Motor neuron (in vitro differentiated cells): ENCODE measurements at places on chromosomes 12 and 14. TPM values are rescaled to one million over a fixed set of nuclear protein-coding genes. Genes with fewer than 3 reads are reported as not detected.

KRT4 gene
- total RNA-seq, result 0.23 and 0.38 TPM in 2 replicates

GRCh38 chr14:93967637-93968250 is 8.6 kb downstream of the ASB2 start:
- ATAC-seq, result no peak

DNA sequence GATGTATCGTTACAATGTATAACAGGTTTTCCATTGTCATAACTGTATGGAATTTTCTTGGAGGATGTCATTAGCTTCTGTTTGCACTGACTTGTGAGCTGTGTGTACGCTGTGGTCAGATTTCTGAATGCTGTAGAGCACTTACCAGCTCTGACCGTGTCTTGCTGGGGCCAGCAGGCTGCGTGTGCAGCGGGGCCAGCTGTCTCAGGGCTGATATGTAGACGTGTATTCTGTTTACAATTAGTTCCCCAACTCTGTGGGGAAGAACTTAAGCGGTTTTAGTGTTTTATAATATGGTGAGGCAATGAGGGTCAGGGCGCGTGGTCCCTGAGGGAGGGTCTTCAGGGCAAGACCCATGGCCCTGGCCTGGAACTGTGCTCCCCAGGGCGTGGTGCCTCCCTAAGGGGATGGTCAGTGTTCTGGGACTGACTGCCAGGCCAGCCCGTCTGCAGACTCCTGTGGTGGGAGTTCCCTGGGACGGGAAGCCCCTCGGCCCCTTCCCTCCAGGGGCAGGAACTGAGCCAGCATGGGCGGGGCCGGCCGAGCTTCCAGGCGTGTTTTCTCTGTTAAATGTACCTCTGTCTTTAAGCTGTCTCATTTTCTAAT is 18.7 kb downstream of the XRCC3 start:
- no peak for ATAC-seq

DNA sequence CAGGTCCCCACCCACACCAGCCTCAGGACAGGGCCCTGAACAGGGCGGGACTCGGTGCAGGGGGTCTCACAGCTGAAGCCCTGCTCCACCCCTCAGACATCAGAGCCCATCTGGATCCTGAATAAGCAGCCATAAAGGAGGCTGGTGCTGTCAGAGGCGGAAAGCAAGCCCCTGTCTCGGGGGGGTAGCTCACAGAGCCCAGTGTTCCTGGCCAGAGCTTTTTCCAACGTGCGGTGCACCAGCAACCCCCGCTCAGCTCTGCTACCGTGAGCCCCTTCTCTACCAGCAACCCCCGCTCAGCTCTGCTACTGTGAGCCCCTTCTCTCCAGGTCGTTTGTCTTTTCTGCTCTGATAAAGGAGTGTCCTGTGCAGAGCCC is 136.5 kb upstream of the SFSWAP start:
- peak; percentile 70 for ATAC-seq

DNA sequence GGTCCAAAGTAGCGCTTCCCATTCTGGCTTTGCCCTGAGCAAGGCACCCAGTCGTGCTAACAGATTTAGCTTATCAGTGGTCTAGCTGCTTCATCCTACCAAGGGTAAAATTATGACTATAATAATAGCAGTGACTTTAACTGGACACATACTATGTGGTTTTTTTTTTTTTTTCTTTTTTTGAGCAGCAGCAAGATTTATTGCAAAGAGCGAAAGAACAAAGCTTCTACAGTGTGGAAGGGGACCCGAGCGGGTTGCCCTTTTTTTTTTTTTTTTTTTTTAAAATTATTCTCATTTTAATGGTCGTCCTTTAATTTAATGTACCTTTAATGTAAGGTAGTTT is 505 bp downstream of the HELB start:
- ATAC-seq, result no peak

GRCh38 chr12:4663971-4664505 is 15.1 kb downstream of the NDUFA9 start:
- ATAC-seq, result peak; percentile 48

DNA sequence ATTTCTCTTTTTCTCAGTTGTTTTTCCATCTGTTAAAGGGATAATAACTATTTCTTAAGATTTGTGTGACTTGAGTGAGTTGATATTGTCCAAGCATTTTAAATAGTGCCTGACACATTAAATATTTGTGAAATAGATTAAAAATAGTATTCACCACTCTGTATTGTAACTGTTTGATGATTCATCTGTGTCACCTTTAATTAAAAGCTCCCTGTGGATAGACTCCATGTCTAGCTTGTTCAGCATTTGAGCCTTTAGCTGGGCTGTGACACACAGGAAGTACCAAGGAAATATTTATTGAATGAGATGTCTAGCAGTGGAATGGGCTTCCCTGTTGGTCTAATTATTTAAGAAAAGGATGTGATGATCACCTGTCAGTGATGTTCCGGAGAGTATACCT is 1.8 kb upstream of the GLIPR1L2 start:
- ATAC-seq, result no peak

DNA sequence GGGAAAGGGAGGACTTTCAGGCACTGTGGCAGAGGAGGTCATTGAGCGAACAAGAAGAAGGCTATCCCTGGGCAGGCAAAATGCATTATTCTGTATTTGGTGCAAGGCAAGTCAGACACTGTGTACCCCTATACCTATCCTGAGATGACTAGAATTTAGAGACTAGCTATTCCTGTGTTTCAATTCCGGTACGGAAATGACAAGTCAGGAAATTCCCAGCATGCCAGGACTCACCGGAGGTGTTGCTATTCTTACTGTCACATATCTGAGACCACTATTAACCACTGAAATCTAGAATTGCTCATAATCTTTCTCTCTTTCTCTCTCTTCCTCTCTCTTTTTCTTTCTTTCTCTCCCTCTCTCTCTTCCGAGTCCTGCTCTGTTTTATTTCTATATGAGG is 297.1 kb downstream of the PDZRN4 start:
- ATAC-seq, result no peak
